NCI-H774 (cell line): ENCODE measurements at places on chromosomes 11 and 22.
A peak's percentile ranks its signal among the peaks of the same experiment; 100 is the strongest.

GRCh38 chr11:129090056-129090455, 102.1 kb downstream of the ARHGAP32 start:
- DNase-seq: no peak

DNA sequence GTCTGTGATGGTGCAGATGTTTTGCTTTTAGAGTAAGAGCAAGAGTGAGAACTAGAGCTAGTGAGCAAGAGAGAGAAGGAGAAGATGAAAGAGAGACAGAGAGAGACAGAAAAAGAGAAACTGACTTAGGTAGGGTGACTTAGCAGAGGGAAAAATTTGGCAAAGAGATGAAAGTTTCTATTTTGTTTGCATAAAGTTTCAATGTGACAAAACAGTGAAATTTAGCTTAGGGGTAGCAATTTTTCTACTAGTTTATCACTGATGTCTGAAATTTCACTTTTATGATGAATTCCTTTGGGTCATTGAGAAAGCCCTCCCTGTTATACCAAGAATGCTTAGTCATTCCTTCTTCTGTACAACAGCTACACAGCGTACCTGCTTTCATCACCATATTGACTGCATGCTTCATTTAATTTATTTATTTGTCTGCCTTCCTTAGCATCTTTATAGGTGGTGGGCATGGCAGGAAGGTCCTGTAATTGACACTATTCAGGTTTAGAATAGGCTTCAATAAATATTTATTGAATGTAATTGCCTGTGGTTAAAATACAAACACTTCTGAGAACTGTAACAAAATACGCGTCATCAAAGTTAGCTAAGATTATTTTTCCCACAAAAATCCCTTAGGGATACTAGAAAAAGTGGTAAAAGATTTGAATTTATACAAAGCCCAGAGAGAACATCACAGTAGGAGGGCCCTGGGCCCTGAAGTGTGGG, 19.9 kb upstream of the CTSC start:
- peak; percentile 47 for DNase-seq

DNA sequence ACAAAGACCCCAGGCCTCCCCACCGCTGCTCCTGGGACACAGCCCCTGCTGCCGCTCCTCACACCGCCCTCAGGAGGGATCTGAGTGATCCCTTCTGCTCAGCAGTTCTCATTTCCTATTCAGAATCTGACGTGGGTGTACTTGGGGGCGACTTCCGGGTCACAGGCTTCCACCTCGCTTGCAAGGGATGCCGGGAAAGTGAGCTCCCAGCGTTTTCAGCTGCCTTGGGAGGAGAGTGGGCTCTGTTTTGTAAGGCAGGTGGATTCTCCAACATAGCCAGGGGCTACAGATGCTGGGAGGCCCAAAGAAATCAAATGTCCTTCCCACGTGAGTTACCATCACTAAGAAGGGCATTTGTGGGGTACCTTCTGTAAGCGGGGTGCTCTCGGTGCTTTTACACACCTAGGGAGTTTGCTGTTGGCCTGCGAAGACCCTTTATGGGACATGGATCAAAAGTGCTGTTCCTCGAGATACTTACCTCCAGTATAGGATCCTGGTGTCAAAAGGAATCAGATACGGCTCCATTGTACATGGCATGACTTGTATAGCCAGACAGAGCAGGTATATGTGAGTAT, 9.7 kb upstream of the LRRC10B start:
- no peak for DNase-seq

GRCh38 chr11:102116453-102117205, 6.4 kb downstream of the YAP1 start:
- DNase-seq: no peak

DNA sequence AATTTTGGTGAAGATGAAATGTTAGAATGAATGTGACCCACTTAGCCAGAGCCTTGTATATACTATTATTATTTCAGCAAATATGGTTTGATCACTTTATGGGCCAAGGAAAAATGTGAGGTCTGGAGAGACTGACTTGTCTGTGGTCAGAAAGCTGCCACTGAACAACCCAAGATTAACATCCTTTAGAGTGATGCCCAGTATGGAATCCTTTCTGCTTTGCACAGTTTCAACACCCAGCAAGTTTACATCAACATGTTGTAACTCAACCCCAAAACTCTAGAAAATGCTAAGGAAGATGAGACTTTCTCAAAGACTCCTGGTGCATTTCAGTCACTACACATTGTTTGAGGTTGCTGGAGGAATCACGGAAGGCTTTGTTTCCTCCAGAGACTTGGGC, 107.7 kb downstream of the SNX19 start:
- no peak for DNase-seq

DNA sequence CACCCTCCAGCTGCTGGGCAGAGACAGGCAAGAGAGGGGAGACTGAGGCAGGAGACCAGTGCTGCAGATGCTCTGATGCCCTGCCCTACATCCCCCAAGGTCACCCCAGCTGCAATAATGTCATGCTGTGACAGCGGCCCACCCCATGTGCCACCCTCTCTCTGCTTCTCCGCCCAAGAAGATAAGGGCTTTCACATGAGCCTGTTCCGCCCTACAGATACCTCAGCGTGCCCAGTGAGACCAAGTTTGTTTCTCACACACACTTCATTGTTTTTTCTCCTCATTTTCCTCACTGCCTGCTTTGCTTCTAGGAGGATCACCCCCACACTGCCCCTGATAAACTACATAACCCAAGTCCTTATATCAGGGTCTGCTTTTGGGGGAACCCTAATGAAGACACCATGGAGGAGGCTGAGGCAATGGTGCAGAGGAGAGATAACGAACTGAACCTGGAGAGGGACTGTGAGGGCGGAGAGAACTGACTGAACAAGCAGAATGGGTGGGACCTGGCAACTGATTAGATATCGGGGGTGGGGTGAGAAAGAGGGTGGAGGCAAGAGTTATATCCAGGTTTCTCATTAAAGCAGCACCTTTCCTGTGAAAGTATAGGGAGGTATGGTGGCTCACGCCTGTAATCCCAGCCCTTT, 37.5 kb upstream of the TSKU start:
- DNase-seq: no peak

GRCh38 chr11:29518389-29519174, 498.2 kb downstream of the KCNA4 start:
- DNase-seq: no peak

GRCh38 chr22:48079505-48080290, 1317.2 kb downstream of the TBC1D22A start:
- DNase-seq: no peak

DNA sequence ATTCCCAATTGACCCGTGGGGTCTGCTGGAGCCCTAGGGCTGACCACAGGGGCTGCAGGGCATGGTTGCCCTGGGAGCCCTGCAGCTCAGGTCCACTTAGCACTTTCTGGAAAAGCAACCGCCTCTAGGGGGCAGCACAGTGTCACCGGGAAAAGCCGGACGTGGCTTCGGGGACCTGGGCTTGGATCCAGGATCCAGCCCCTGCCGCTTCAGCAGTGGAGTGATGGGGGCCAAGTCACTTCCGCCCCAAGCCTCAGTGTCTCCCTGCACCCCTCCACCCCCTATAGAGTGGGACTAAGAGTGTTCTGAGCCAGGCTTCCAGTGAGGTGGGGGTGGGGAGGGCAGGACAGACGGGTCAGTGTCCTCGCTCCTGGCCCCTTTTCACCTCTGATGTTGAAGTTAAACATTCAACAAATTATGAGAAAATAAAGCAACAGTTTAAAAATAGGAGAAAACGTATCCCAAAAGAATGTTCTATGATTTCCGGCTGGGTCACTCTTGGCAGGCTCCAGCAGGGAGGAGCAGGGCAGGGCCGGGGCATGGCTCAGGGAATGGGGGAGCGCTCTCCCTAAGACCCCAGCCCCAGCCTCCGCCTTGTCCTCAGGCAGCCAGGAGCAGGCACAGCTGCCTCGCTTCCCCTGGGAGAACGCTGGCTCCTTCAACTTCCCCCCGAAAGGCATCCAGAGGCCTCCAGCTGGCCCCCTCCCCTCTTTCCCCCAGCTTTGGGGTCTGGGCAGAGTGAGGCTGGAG, 96.5 kb upstream of the FGF3 start:
- DNase-seq: peak; percentile 43

DNA sequence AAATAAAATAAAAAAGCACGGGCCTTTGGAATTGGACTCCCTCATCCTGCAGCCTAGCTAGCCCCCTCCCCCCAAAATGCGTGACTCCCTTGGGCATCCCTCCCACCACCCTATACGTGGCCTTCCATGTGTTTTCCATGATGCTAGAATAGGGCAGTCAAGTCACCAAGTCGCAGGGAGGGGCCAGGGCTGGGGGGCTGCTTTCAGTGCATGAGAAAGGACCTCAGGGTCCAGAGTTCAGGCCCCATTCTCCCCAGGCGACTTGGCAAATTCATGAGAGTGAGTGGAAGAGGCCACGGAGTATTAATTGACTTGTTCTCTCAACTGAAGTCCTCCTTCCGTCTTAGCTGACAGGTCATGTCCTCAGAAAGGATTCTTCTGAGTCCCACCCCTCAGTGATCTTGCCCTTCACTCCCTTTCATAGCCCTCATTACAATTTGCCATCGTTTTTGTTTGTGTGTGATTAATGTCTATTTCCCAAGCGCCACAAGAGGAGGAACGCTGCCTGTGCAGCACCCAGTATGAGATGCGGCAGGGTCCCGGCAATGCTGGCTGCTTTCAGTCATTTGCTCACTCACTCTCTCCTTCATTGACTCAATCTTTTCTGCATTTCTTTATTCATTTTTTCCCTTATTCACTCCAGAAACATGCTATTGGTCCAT, 17.4 kb downstream of the LRRC32 start:
- DNase-seq: no peak

- DNase-seq: no peak
These were observed 16.4 kb upstream of the SLC25A1 start for GRCh38 chr22:19194766-19195536.

- DNase-seq: no peak
These were observed 28.2 kb downstream of the MYH9 start for GRCh38 chr22:36359470-36359996.

DNA sequence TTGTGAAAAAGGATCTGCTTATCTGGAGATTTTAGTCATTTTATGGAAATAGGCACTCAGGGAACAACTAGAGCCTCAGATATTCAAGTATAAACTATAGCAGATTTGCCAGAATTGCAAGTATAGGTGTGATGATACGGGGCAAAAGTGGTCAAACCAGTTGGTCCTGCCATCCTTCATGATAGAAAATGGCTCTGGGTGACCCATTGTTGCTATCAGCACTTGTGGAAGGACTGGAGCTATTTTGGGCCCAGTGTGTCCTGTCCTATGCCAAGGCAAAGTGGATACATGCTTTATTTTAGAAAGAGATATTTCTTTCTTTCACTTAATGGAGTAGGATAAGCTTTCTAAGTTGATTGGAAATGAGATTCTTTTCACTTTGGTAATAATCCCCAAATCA, 85.2 kb downstream of the PPP6R3 start:
- no peak for DNase-seq

- DNase-seq: no peak
These were observed 10.8 kb downstream of the SLC22A24 start for GRCh38 chr11:63132985-63133775.

DNA sequence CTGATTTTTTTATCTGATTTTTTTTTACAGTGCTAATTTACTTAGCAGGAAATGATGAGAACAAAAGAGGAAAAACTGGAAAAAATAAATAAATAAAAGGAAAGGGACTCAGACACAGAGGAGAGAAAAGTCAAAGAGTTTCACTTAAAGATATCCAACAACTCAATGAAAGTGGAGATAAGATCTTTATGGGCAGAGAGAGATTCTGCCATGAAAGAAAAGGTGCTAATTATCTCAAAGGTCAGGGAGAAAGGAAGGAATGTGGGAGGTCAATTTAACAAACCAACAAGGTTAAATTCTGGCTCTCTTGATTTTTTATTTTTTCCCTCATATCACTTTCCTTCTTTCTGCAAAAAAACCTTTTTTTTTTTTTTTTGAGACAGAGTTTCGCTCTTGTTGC, 86.0 kb downstream of the DENND5A start:
- DNase-seq: no peak

- DNase-seq: no peak
These were observed 1341.5 kb downstream of the BRD1 start for GRCh38 chr22:48486134-48486532.

GRCh38 chr11:61141601-61142028, 19.6 kb downstream of the VPS37C start:
- peak; percentile 92 for DNase-seq

- no peak for DNase-seq
These were observed 737.2 kb downstream of the LRRC4C start for GRCh38 chr11:40722179-40722795.

DNA sequence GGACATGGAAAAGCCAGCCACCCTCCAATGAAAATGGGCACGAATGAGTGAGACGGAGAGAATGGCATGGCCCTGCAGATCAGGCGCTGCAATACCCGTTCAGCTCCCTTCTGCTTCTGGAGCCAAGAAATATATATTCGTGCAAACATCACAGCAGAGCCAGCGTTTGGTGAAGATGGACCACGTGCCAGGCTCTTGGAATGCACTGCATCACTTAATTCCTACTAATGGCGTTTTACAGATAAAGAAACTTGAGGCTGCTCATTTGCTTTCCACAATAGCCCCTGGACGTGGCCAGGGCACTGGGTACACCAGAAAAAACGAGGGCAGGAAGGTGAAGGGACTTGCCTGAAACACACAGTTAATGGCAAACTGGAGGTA, 1.6 kb upstream of the FXYD2 start:
- no peak for DNase-seq

- DNase-seq: no peak
These were observed 3.3 kb downstream of the MTMR2 start for GRCh38 chr11:95920460-95921105.

GRCh38 chr22:38030311-38031133, 26.7 kb upstream of the PICK1 start:
- DNase-seq: no peak

GRCh38 chr11:105881027-105881426, 141.0 kb downstream of the MSANTD4 start:
- peak; percentile 46 for DNase-seq

GRCh38 chr11:73226297-73227006, 8.4 kb downstream of the P2RY2 start:
- no peak for DNase-seq

DNA sequence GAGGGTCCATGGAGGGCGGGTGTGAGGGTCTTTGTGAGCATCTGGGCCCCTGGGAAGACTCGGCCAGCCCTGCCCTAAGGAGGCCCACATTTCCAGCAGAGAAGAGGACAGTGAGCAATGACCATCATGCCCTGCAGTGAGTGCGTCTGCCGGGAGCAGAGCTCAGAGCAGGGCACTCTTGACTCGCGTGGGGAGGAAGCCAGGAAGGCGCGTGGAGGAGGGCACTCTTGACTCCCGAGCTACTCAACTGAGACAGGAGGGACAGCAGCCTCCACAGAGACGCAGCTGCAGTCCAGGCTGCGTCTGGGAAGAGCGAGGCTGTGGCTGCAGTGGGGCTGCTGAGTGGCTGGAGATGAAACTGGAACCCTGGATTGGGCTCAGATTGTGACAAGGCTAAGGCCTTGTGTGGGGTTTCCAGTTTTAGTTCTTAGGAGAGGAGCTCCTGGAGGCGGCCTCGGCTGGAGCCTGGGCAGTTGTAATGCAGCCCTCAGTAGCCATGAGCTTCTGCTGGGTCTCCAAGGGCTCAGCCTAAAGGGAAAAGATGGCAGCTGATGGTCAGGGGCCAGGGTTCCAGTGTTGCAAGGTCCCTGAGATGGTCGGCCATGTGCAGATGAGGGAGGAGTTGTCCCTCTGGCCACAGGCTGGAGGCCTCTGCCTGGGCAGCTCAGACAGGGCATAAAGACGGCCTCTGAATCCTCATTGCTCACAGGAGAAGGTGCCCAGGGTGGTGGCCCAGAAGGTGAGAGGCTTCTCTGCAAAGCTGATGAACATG, 264.7 kb upstream of the B3GAT1 start:
- DNase-seq: no peak
